NCI-H510A treated with DMSO at 0.1 percent for 48 hours (cell line): ENCODE measurements at places on chromosomes 16 and 17.

GRCh38 chr16:74888888-74889287 is 96.0 kb downstream of the WDR59 start:
- DNase-seq: no peak

DNA sequence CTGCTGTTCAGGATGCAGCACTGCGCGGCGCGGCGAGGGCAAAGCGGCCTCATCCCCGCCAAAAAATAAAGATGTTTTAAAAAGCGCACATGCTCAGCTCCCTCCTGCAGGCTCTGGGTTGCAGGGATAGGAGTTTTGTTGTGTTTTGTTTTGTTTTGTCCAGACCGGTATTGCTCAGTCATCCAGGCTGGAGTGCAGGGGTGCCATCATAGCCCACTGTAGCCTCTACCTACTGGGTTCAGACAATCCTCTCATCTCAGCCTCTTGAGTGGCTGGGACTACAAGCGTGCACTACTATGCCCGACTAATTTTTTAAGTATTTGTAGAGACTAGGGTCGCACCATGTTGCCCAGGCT is 636 bp downstream of the WWOX start:
- DNase-seq: no peak

DNA sequence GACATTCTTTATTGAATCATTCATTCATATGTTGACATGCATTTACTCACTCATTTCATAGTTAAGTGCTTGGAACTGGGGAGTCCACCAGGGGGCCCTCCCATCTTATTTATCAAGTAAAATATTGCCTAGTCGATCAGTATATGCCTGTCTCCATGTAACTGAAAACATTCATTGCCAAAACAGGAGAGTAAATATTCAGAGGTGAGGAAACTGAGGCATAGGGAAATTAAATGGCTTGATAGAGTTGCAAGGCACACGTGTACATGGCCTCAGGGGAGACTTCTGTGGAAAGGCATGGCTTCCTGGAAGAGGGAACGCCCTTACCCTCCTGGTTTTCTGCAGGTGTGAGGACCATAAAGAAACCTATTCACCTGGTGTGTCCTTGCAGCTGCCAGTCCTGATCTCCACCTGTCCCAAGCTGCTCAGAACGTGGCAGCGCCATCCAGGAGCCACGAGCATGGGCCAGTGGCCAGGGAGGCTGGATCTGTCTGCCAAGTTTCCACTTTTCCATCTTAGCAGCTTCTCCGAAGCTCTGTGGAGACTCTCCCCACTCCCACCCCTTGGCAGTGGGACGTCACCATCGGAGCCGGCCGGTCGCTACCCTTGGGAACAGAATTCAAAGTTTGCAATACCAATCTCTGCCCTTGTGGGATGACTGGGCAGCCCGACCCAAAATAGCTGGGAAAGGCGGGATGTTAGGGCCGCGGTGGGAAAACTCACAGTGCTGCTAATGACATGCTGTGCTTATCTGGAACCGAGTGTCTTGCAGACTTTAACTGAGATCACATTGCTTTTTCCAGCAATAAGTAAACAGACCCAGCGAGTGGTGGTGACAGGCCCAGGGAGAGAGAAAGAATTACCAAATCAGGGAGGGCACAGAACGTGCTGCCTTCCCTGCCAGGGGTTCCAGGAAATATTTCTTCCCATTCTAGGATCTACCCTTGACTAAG is 4.1 kb upstream of the C1QTNF1 start:
- no peak for DNase-seq

DNA sequence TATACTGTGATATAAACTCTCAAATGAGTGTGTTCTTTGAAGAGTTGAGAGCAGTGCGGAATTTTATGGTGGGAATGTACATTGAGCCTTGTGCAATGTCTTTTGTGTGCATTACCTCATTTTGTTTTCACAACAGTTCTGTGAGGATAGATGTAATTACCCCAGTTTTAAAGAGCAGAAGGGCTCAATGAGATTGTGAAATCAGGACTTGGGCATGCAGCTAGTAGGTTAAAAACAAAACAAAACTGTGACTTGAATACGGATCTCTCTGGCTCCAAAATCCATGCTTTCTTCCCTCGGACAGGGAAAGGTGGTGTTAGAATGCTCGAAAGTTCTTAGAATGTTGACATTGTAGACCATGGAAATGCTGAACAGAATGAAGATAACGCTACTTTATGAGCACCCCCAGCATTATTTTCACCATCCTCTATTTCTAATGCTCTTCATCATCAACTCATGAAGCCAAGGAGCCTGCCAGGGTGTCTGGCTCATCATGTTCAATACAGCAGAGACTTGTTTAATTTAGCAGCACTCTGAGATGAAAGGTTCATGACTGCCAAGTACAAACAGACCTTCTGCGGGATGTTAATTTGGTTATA is 17.1 kb downstream of the MRTFB start:
- DNase-seq: no peak

DNA sequence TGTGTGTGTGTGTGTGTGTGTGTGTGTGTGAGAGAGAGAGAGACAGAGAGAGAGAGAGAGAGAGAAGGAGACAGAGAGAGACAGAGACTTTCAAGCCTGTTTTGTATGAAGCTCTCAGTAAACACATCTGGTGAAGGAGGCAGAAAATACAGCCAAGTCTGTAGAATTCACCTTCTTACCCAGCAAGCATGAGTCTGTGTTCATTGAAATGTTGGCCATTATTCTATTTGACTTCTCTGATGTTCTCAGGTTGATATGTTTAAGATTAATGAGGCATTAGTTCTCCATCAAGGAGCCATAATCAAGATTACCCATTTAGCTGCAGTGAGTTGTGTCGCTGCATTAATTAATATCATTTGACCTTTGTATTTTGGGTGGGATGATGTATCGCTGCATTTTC is 895.8 kb upstream of the EEF2KMT start:
- DNase-seq: no peak
